ENCODE measurements at places on chromosomes 11 and 22. TPM values are rescaled to one million over a fixed set of nuclear protein-coding genes. Genes with fewer than 3 reads are reported as not detected.

VSTM5 gene
- 5.1 TPM for total RNA-seq

CDKN1C gene
- total RNA-seq, result 40.4 TPM

OR56A1 gene
- 0.23 TPM for total RNA-seq

TEX54 gene
- not detected for total RNA-seq

KIRREL3 gene
- total RNA-seq, result 30.0 TPM

PRRG4 gene
- total RNA-seq, result 0.46 TPM

CASP1 gene
- total RNA-seq, result 3.7 TPM

OR2AT4 gene
- total RNA-seq, result not detected

SCN2B gene
- total RNA-seq, result 15.0 TPM

SPDYC gene
- not detected for total RNA-seq

KCNJ11 gene
- 14.5 TPM for total RNA-seq

C11orf86 gene
- not detected for total RNA-seq

SPON1 gene
- total RNA-seq, result 89.0 TPM

FBLN1 gene
- total RNA-seq, result 27.0 TPM

MS4A7 gene
- total RNA-seq, result 2.1 TPM

NAV2 gene
- total RNA-seq, result 11.1 TPM

POU2AF3 gene
- total RNA-seq, result 0.69 TPM

NCR3LG1 gene
- total RNA-seq, result 17.1 TPM

CTTN gene
- 101 TPM for total RNA-seq

BBOX1 gene
- 27.7 TPM for total RNA-seq

GLB1L2 gene
- 3.2 TPM for total RNA-seq
